Kidney (tissue), 22 donors: ENCODE measurements at places on chromosomes 4 and X.

DNA sequence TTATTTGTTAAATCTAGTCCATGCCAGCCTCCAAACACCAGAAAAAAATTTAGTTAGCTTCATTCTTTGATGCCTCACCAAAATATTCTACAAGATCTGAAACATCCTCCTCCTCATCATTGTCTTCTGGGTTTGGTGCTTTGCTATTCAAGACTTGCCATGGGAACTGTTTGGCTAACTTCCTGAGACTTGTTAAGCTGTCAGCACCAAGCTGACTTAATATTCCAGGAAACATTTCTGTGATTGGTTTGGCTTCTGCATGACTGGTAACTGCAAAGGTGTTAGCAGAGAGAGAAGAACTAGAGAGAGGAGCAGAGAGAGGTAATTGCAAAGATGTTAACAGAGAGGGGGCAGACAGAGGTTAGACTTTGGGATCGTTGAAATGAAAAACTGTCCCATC is 101.3 kb downstream of the PALLD start:
- no peak for DNase-seq

- DNase-seq, result no peak
Observed at GRCh38 chr4:124426279-124426678, 286.3 kb downstream of the ANKRD50 start.

DNA sequence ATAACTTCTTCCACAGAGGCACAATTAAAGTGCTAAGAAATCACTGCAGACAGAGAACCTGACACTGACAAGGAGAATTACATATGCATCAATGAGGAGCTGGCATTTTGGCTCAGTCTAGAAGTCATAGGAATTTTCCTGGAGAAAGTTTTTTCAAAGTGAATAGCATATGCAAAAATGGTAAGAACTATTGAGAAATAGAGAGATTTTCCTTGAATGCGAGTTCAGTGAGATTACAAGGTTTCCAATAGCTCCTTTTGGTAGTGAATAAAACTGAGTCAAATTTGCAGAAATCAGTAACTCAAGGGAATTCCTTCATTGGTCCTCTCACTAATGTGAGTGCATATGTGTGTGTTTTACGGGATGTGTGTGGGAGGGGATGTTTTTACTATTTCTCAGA is 557.5 kb downstream of the PPARGC1A start:
- no peak for DNase-seq

GRCh38 chr4:120921456-120922380 is 808 bp downstream of the PRDM5 start:
- DNase-seq, result peak; percentile 71

DNA sequence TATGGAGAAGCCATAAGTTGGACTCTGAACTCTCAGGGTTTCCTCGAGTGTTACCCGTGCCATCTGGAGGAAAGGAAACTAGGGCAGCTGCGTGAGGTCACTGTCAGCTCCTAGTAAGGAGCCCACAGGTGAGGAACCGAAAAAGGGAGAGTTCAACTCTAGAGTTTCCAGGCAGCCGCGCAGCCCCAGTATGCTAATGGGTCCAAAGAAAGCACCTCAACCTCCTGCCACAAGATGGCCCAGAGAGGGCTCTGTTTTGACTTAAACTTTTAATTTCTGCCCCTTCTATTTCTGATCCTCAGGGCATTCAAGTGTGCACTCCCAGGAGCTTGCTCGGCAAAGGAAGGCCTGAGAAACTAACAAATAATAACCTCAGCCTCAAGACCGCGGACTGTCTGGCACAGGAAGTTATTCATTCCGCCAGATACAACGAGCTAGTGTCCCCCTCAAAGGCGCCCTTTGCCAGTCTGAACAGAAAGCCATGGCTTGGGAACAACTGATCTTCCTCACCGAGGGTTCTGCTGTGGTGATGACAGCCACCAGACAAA is 13.9 kb downstream of the SCARB2 start:
- DNase-seq, result peak; percentile 69

DNA sequence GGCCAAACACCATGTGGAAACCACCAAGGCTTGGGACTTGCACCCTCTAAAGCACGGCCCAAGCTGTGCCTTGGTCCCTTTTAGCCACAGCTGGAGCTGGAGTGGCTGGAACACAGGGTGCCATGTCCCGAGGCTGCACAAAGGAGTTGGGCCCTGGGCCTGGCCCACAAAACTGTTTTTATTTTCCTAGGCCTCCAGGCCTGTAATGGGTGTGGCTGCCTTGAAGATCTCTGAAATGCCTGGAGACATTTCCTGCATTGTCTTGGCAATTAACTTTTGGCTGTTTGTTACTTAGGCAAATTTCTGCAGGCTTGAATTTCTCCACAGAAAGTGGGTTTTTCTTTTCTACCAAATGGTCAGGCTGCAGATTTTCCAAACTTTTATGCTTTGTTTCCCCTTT is 55.7 kb downstream of the IL15 start:
- DNase-seq, result no peak

DNA sequence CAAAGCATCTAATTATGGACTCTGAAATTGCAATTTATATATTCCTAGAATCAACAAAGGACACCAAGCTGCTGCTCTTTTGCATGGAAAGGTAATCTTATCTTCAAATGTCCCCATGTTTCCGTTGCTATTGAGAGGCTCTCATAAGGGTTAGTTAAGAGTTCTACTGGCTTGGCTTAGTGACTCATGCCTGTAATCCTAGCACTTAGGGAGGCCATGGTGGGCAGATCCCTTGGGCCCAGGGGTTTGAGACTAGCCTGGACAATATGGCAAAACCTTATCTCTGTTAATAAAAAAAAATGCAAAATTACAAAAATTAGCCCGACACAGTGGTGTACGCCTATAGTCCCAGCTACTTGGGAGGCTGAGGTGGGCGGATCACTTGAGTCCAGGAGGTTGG is 93.4 kb upstream of the RAPGEF2 start:
- no peak for DNase-seq

DNA sequence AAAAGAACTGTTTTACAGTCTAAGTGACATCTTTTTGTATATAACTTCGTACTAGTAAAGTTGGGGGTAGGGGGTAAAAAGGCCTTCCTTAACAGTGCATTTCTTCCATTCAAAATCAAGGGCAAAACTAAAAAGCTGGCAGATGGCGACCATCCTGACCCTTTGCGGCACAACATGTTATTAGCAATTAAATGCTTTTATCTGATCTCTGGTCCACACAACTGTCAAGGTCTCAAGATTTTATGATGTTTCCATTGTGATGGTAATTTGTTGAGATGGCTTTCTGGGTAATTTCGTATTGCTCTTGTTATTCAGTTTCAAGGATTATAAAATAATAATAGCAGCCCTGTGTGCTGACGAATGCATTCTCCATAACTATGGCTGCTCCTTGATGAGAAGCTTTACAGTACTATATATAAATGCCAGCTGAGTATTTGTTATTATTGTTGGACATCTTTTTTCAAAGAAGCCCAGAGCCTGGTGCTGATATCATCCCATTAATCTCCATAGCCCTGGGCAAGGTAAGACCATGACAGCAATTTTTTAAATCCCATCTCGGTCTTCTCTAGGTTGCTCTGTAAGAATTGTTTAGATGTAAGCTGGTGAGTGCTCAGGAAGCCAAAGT is 89.5 kb downstream of the CBR4 start:
- DNase-seq, result no peak

- no peak for DNase-seq
Observed at GRCh38 chr4:88429401-88429800, 27.5 kb upstream of the HERC5 start.

DNA sequence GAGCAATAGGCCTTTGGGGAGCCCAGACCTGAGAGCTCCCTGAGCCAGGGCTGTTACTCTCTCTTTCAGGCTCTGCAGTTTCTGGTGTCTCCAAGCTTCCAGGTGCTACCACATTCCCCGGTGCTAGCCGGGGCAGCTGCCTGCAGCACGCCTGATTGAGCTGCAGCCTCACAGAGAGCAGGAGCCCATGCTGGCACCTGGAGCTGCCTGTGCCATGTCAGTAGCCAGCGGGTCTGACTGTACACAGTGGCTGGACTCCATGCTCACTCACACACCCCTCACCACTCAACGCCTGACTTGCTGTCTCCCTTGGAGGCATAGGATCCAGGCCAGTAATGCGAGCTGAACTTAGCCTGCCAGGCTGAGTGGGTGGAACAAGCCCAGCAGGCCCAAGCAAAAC is 800.4 kb upstream of the AGA start:
- DNase-seq, result no peak

- no peak for DNase-seq
Observed at GRCh38 chrX:148874636-148875246, 374.3 kb downstream of the AFF2 start.

DNA sequence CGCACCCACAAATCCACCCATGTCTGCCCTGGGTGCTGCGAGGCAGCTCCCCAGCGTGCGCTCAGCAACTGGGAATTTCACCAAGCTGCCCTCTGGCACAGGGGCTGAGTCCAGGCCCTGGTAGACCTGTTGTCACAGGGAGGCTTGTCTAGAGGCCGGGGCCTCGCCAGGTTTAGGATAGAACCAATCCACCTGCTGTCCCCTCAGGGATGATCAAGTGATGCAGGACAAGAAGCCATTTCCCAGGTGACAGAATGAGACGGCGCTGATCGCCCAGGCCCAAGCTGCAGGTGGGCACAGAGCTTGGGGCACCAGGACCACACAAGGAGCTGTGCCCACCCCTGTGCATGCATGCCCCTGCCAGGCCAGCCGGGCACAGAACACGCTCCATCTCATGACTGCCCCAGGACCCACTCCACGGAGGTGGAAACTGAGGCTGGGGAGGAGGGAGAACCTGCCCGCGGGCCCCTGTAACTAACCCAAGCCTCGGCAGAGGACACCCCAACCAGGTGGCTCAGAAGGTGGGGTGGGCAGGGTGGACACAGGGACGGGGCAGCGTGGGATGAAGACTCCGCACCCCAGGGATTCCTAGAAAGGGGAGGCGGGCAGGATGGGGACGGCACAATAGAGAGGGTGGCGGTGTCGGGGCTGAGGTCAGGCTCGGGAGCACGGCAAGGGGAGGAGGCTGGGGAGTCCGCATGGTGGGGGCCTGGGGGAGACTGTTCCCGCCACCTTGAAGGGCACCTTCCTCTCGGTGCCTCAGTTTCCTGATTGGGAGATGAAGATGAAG is 78.0 kb downstream of the ZFYVE28 start:
- DNase-seq, result no peak

DNA sequence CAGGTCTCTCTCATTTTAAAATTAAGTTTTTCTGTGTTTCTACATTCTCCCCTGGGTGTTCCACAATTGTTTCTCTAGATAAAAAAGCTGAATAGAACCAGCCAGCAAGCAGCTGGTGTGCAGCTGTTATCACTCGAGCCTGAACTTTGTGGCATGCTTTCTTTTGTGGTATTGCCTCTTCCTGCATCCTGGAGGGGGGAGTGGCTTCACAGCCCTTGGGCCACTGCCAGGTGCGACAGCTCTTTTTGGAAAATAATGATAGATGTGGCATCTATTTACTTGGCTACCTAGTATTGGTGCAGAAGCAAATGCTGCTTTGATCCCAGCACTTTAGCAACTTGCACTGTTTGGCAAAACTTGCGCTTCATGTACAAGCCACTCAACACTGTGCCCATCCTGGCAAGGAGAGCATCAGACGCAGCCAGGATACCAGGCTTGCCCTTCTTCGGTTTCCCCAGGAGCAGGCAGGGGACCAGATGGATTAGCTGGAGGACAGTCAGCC is 69.4 kb downstream of the HMGB2 start:
- DNase-seq, result peak; percentile 79

- DNase-seq, result peak; percentile 33
Observed at GRCh38 chr4:86221002-86221401, 138.9 kb downstream of the MAPK10 start.

DNA sequence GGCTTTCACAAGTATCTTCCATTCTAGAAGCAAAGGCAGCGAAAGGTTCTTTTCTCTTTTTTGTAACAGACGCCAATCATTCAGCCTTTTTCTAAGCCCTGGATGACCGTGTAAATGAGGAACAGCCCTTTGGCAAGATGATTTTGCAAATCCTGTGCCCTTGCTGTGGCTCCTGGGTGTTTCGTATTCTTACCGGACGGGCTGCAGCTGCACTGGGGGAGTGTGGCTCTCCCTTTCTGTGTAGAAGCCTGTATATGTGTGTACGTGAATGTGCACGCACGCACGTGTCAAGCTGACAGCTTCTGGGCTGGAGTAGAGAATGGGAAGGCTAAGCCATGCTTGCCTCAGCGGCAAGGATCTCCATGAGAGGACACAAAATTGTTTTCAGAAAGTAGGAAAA is 8.2 kb downstream of the GRPEL1 start:
- no peak for DNase-seq

GRCh38 chr4:15799701-15800100 is 21.6 kb downstream of the CD38 start:
- DNase-seq, result no peak
